Activated T-helper 1 cell treated with anti-CD3 and anti-CD28 coated beads, Interleukin-12 subunit alpha, Interleukin-12 subunit beta, Interleukin-2, Interleukin-4 antibody, amounts not matched to agents 30 ng/mL and 10 ng/mL and 1 ng/mL, durations not matched to agents 14 hours and 24 hours and 36 hours (primary cell): ENCODE measurements at places on chromosomes 7 and 10. TPM values are rescaled to one million over a fixed set of nuclear protein-coding genes. Genes with fewer than 3 reads are reported as not detected.

The LHFPL3 gene
- not detected in 2 replicates for total RNA-seq

The NPC1L1 gene
- total RNA-seq, result not detected in 2 replicates

The NCOA4 gene
- 101 and 102 TPM in 2 replicates for total RNA-seq

The PIP gene
- not detected in 2 replicates for total RNA-seq

The FKBP6 gene
- not detected in 2 replicates for total RNA-seq

The AKR1C1 gene
- total RNA-seq, result 0.29 and 0.37 TPM in 2 replicates

The RAB18 gene
- 61.6 and 63.7 TPM in 2 replicates for total RNA-seq

The CRTAC1 gene
- not detected in 2 replicates for total RNA-seq

The STAG3 gene
- 25.0 and 30.6 TPM in 2 replicates for total RNA-seq

The MIOS gene
- total RNA-seq, result 29.6 and 31.6 TPM in 2 replicates

The SLC29A4 gene
- total RNA-seq, result 0.29 and 0.54 TPM in 2 replicates

The HOXA3 gene
- total RNA-seq, result not detected in 2 replicates

The CFAP69 gene
- not detected in 2 replicates for total RNA-seq

The ERVW-1 gene
- not detected in 2 replicates for total RNA-seq

The NUP205 gene
- total RNA-seq, result 110 and 121 TPM in 2 replicates

The MBL2 gene
- total RNA-seq, result not detected in 2 replicates

The SFXN3 gene
- total RNA-seq, result 34.8 and 39.0 TPM in 2 replicates

The ZNF503 gene
- 0.07 TPM in 1 of 2 replicates, not detected in the other for total RNA-seq

The MYO1G gene
- total RNA-seq, result 252 and 258 TPM in 2 replicates

The C10orf105 gene
- total RNA-seq, result 0.18 and 0.32 TPM in 2 replicates

The SVIL gene
- total RNA-seq, result 7.4 and 8.1 TPM in 2 replicates

The CACNB2 gene
- 0.13 TPM in 1 of 2 replicates, not detected in the other for total RNA-seq

The SEMA3C gene
- not detected in 2 replicates for total RNA-seq

The LIPF gene
- not detected in 2 replicates for total RNA-seq

The MRC1 gene
- not detected in 2 replicates for total RNA-seq

The GPR26 gene
- not detected in 2 replicates for total RNA-seq

The THNSL1 gene
- 3.0 and 3.1 TPM in 2 replicates for total RNA-seq

The ZNF485 gene
- 5.7 and 6.6 TPM in 2 replicates for total RNA-seq

The TRIM74 gene
- total RNA-seq, result 0.44 and 0.57 TPM in 2 replicates

The HOXA7 gene
- not detected in 2 replicates for total RNA-seq

The RHOBTB1 gene
- total RNA-seq, result not detected in 2 replicates

The DDC gene
- not detected in 2 replicates for total RNA-seq

The SLC18A3 gene
- not detected in 2 replicates for total RNA-seq

The KAZALD1 gene
- 0.57 and 0.73 TPM in 2 replicates for total RNA-seq

The PSD gene
- 9.9 and 10.6 TPM in 2 replicates for total RNA-seq

The LIPM gene
- total RNA-seq, result not detected in 2 replicates

The NUTM2E gene
- 0.29 TPM in 1 of 2 replicates, not detected in the other for total RNA-seq

The CASTOR2 gene
- 6.3 and 6.4 TPM in 2 replicates for total RNA-seq

The TRIL gene
- total RNA-seq, result 0.39 and 0.41 TPM in 2 replicates

The MYL7 gene
- not detected in 2 replicates for total RNA-seq
